ENCODE measurements at places on chromosomes 3 and 15.

- DNase-seq = peak; percentile 73
These were observed 101.6 kb downstream of the RPL22L1 start for GRCh38 chr3:170768334-170768801.

DNA sequence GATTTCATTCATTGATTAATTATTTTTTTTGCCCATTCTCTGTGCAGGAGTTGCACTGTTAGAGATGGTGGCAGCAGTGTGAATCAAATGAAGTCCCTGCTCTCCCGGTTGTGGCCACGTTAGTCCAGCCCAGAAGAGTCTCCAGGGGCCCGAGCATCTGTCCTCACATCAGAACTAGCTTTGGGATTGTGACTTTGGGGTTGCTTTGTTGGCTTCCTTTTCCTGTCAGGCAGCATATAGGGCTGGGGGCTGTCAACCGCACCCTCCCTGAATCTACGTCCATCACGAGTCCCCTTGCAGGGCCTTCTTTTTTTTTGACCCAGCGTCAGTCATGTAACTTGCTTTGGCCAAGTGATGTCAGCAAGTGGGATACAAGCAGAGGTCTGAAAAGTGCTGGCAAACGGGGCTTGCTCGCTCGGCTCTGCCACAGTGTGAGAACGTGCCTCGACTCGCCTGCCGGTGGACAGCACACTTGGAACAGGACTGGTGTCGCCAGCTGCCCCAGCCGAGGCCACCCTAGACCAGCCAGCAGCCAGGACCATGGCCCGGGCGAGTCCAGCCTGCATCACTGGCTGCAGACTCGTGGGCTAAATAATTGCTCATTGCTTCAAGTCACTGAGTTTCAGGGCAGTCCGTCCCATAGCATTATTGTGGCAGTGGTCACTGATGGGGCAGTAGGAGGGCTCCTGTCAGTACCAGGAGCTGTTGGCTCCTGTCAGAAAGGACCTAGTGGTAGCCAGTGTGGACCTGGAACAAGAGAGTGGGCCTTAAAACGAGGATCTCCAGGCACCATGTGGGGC, 151.6 kb upstream of the MEF2A start:
- no peak for DNase-seq

DNA sequence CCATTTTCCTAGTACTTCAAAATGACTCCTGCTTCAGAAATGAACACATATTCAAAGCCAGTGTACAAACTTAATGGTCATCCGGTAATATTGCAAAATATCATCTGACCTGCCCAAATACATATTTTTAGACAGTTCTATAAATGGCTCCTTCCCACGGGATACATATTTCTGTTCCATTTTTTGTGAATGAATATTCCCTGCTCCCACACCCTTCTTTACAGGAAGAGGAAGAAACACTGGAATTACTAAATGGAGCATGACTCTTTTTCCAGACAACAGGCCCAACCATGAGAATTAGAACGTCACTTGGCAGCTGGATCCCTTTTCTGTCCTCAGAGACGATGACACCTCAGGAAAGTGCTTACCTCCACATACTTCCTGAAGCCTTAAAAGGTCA, 38.0 kb upstream of the CBLB start:
- DNase-seq = no peak

DNA sequence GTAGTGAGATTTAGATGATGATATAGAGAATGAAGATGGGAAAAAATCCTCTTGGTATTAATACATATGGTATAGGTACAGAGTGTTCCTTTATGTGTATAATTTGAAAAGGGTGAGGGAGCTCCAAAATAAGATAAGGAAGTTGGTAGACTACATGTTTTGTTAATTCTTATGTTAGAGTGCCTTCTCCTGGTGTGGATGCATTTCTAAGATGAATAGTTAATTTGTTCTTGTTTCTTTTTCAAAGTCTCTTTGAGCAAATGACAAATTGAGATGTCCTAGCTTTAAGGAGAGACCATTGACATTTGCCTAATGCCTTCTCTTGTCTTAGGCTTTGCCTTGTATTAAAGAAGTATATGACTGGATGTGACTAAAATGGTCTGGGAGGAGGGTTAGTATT, 34.1 kb downstream of the AKAP13 start:
- peak; percentile 19 for DNase-seq

GRCh38 chr15:76904461-76905012, 603 bp downstream of the SCAPER start:
- DNase-seq = peak; percentile 47

DNA sequence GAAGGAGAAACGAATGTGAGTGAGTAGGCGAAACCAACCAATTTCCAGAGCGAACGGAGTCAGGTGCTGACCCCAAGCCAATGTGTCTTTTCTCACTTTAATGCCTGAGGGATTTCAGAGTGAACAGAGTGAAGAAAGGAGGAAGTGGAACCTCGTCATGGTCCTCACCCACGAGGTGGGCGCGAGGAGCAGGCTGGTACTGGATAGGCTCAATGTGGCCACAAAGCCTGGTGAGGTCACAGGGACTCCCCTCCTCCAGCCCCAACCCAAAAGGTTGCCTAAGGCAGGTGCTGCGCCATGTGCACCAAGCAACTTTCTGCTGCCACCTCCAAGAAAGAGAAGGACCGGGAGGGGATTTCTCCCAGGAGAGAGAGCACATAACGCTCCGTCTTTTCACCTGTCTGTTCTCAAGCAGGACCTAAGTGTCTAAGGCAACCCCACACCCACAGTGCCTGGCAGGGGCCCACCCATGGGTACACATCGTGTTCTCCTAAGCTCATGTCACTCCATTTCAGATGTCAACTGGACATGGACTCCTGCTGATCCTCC, 3.8 kb downstream of the NRROS start:
- DNase-seq = peak; percentile 56

- peak; percentile 51 for DNase-seq
These were observed 12.9 kb upstream of the CPNE9 start for GRCh38 chr3:9690451-9691450.

- DNase-seq = no peak
These were observed 182.1 kb upstream of the TP63 start for GRCh38 chr3:189449084-189449483.

DNA sequence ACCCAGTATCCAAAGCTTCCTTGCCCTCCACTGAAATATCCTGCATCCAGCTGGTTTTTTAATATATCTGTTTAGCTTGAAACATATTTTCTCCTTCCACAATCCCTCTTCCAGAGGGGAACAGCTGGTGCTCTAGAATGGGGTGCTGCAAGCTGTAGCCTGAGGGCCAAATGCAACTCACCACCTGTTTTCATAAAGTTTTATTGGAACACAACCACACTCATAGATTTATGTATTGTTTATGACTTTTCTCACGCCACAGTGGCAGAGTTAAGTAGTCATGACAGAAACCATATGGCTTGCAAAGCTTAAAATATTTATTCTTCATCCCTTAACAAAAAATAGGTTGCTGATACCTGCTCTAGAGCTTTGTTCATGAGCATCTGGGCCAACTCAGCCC, 298.7 kb downstream of the CLSTN2 start:
- DNase-seq = no peak

All from Ammon's horn (tissue), 1 donor.